Stimulated activated CD4-positive, alpha-beta T cell treated with anti-CD3 and anti-CD28 coated beads, Interleukin-15, amount 100 ng/mL, for 1 hour (primary cell): ENCODE measurements at places on chromosomes 5 and 9.

DNA sequence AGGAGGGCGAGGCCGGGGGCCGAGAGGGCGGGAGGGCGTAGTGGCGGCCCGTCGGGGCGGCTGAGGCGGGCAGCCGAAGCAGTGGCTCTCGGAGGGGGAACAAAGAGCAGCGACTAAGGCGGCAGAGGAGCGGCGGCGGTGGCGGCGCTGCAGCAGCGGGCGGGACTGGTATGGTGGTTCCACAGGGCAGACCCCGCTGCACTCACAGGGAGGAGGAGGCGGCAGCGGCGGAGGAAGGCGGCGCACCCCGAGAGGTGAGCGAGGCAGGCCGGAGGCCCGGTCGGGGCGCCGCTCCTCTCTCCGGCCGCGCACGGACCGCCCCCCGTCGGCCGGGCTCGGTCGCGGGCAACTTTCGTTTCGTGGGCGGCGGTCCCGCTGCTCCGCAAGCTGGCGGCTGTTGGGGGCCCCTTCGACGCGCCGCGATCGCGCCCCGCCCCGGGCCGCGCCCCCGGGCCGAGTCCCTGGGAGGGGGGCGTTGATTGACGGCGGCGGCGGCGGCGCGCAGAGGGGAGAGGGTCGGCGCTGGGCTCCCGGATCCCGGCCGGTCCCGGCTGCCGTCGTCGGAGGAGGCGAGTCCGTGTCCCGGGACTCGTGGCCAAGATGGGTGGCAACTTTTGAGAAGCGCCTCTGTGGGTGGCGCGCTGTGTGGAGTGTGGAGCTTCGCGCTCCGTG, 467 bp downstream of the CNOT6 start:
- DNase-seq = no peak

- DNase-seq = no peak
Measured at GRCh38 chr9:34127035-34127948, 794 bp upstream of the DCAF12 start.

- no peak for DNase-seq
Measured at GRCh38 chr5:160747987-160748386, 104.0 kb downstream of the ATP10B start.

GRCh38 chr9:8027351-8027750, 227.8 kb upstream of the DMAC1 start:
- no peak for DNase-seq

- no peak for DNase-seq
Measured at GRCh38 chr9:8552732-8553131, 753.2 kb upstream of the DMAC1 start.

DNA sequence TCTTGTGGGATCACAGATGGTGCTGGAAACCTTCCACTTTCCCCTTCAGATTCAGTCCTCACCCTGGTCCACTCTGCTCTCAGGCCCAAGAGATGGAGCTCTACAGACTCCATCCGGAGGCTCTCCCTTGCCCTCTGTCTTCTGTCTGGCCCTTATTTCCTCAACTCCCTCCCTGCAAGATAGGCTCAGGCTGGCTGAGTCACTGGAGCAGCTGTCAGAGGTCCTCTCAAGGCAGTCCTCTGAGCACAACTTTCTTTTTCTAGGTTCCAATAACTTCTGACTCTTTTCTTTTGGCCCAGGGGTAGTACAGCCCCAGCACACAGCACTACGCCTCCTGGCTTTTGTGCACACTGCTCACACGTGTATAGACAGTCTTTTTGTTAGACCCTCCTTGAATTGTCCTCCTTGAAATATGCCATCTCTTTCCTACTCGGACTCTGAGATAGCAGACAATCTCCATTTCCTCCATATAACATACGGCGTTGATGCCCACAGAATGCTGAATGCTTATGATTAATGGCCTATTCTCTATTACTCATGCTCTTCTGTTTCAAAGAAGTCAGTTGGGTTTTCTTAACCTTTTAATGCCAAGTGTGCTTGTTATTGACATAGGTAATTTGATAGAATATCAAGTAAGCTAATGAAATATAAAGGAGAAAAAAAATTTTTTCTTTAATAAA, 193.1 kb downstream of the SLC12A2 start:
- no peak for DNase-seq

DNA sequence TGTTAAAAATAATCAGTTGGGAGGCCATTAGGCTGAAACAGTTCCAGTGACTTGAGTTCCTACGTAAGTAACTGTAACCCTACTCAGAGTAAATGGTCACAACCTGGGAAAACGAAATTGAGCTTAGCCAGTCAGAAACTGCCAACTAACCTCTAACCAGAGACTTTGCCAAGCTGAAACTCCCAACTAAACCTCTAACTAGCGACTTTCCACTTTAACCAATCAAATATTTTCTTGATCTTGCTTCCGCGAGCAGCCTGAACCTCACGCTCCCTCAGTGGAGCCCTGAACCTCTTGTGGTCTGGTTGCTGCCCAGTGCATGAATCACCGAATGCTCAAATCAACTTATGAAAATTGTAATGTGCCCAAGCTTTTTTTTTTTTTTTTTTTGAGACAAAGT, 156.2 kb downstream of the MED10 start:
- DNase-seq = no peak

DNA sequence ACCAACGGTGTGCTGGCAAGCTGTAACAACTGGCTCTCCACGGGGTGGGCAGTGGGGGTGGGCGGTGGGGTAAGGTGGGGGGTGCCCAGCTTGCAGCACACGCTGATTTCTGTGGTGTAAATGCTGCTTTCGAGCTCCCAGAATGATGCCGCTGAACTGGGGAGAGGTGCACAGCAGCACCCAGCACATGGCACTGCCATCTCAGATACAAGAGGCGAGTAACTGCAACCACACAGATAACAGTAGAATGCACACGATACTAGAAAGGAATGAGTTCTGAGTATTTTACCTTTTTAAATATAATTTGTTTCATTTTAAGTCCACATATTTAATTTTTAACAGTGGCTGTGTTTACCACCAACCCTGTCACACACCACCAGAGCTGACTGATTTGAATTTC, 87.9 kb downstream of the SEMA4D start:
- no peak for DNase-seq

- DNase-seq = no peak
Measured at GRCh38 chr5:6424110-6424659, 24.5 kb upstream of the UBE2QL1 start.

DNA sequence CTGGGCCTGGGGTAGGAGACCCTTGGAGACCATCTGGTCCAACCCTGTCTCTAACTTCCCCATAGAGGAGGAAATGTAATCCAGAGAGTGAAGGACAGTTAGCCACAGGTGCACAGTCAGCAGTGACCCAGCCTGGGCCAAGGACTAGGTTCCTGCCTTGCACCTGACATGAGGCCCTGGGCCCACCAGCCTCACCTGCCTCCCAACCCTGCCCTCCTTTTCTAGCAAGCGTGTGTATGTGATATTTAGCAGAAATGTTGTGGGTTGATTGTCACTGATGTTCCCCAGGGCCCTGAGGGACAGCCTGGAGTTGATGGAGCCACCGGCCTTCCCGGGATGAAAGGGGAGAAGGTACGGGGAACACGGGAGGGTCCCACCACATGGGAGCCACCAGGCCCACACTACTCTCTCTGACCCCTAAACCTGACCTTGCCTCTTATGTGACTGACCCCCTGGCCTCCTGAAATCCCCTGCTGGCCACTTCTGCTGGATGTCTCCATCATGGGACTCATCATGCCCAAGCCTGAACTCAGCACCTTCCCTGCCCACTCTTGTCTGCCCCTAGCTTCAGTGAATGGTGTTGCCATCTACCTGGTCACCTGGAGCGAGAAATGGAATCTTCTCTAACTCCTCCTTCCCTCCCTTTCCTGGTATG, 79.2 kb upstream of the TGFBR1 start:
- DNase-seq = no peak

DNA sequence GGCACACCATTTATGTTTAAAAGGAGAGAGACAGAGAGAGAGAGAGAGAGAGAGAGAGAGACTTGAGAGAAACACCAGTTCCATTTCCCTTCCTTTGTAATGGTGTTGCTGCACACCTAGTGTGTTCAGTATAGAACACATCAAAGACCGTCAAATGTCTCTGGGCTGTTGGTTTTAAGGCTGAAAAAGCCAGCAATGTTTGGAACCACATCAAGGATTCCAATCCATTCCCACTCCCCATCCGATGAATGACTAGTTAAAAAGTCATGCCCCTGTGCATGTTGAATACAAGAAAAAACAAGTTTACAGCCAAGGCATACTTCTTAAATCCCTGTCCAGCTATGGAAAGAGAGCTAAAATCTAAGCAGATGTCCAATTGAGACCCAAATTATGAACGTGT, 83.0 kb upstream of the IFNE start:
- DNase-seq = no peak
